Mucosa of gallbladder (tissue), 1 donor: ENCODE measurements at places on chromosomes 7 and 10. TPM values are rescaled to one million over a fixed set of nuclear protein-coding genes. Genes with fewer than 3 reads are reported as not detected.
A peak's percentile ranks its signal among the peaks of the same experiment; 100 is the strongest.

DNA sequence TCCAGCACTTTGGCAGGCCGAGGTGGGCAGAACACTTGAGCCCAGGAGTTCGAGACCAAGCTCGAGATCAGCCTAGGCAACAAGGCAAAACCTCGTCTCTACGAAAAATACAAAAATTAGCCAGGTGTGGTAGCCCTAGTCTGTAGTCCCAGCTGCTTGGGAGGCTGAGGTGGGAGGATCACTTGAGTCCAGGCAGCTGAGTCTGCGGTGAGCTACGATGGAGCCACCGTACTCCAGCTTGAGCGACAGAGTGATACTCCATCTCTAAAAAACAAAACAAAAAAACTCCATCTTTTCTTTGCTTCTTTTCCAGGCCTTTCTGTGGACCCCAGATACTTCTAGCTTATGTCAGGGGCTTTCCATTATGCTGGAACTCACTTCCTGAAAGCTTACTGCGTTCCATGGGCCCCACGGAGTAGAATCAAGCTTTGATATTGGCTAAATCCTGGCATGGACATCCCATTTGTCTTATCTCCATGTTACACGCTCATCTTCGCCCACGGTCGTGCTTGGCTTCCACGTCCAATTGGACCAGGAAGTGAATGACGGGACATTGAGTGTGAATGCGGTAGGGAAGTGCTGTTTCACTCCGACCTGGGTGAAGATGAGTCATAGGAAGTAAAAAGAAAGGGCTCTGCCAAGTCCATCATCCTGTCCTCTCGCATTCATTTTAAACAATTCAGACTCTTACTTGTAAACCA, 45.7 kb downstream of the FAM171A1 start:
- peak; percentile 38 for DNase-seq

GRCh38 chr10:98425511-98426352, 10.8 kb upstream of the PYROXD2 start:
- no peak for DNase-seq

METTL27 gene
- total RNA-seq: 3.1 TPM

CYP26A1 gene
- total RNA-seq: not detected

ZNRF2 gene
- total RNA-seq: 32.8 TPM
